Stimulated activated CD8-positive, alpha-beta memory T cell treated with anti-CD3 and anti-CD28 coated beads, Interleukin-4, amount 100 ng/mL, for 1 hour (primary cell): ENCODE measurements at places on chromosomes 4 and X.

DNA sequence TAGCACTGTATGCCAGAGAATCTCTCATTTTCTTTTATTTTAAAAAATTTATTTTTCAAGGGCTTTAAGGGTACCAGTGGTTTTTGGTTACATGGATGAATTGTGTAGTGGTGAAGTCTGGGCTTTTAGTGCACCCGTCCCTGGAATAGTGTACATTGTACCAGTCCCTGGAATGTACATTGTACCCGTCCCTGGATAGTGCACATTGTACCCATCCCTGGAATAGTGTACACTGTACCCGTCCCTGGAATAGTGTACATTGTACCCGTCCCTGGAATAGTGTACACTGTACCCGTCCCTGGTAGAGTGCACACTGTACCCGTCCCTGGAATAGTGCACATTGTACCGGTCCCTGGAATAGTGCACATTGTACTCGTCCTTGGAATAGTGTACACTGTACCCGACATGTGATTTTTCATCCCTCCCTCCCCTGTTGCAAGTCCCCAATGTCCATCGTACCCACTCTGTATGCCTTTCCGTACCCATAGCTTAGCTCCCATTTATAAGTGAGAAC, 56.1 kb upstream of the HELT start:
- no peak for DNase-seq

- no peak for DNase-seq
Observed at GRCh38 chrX:111445485-111445884, 33.5 kb upstream of the DCX start.

GRCh38 chrX:8432396-8432795, 32.2 kb upstream of the VCX3B start:
- DNase-seq = no peak

DNA sequence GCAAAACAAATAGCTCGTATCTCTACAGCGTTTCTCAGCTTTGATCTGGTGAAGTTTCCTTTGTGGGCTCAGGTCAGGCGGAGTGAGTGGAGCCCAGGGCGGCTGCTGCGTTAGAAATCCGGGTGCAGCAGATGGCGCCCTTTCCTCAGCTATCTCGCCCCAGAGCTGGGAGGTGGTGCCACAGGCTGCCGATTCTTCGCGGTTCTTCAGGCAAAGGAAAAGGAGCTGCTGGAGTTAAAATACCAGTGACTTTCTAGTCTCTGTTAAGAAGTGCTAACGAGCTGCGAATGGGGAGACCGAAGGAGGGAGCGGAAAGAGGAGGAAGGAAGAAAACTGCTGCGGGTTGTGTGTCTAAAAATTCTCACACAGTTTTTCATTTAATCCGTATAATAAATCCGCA, 114.6 kb downstream of the CPE start:
- peak; percentile 6 for DNase-seq

GRCh38 chr4:1599026-1599481, 85.1 kb downstream of the FAM53A start:
- DNase-seq = no peak

DNA sequence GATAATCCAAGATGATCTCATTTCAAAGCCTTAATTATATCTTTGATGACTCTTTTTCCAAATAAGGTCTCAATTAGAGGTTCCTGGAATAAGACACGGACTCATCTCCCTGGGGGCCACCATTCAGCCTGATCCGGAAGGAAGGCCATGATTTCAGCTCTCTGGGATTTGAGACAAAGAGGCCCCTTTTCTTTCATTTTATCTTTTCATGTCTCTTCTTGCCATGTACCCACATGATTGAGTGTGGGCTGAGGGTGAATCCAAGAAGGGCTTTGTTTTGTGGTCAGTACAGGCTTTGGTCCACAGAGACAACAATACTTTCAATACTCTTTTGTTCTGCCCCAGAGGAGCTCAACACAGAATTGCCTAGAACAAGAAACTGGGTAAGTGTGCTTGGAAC, 261.2 kb downstream of the TRIML1 start:
- DNase-seq = no peak

DNA sequence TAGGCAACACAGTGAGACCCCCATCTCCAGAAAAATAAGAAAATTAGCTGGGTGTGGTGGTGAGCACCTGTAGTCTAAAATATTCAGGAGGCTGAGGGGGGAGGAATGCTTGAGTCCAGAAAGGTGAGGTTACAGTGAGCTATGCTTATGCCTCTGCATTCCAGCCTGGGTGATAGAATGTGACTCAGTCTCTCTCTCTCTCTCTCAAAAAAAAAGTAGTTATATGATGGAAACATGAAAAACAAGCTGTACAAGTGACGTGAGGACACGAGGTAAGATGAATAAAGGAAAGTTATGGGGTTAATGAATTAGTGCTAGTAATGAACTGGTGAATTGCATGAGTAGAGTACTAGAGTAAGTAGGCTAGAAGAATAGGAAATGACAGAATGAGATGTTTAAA, 21.8 kb upstream of the CAMK2D start:
- no peak for DNase-seq

DNA sequence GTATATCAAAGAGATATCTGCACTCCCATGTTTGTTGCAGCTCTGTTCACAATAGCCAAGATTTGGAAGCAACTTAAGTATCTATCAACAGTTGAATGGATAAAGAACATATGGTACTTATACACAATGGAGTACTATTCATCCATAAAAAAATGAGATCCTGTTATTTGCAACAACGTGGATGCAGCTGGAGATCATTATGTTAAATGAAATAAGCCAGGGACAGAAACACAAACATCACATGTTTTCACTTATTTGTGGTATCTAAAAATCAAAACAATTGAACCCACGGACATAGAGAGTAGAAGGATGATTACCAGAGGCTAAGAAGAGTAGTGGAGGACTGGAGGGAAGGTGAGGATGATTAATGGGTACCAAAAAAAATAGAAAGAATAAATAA, 14.2 kb downstream of the IQCM start:
- DNase-seq = no peak

GRCh38 chr4:98338761-98339438, 77.7 kb downstream of the RAP1GDS1 start:
- DNase-seq = no peak

- no peak for DNase-seq
Observed at GRCh38 chrX:50704360-50704759, 109.6 kb downstream of the SHROOM4 start.

DNA sequence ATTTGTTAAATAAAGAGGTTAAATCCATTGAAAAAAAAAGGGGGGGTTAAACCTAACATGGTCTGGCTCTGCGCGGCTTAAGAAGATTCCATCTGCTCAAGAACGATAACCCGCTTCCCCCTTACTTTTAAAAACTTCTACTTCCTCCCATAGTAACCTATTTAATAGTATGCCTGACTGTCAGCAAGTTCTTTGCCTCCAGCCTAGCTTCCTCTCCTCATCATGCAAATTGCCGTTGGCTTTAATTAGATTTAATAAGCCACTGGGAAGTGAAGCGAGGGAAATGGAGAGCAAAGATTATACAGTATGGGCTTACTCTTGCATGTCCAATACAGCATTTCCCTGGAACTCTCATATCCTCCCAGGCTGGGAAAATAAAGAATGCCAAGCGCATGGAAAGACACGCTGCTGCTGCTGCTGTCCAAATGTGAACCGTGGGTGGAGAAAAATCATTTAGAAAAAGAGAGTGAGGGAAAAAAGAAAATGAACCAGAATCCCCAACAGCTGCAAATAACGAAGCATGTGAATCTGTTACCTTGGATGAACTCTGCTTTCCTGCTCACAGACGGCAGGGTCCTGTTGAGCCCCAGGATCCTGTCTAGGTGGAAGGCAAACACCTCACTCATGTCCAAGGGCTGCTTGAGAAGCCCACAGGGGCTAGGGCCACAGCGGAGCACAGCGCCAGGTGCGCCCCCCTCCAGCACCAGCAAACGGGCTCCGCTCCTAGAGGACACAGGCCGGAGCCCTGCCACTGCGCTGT, 2.7 kb downstream of the GASK1B start:
- no peak for DNase-seq

- DNase-seq = no peak
Observed at GRCh38 chr4:94741304-94741703, 16.5 kb upstream of the BMPR1B start.

DNA sequence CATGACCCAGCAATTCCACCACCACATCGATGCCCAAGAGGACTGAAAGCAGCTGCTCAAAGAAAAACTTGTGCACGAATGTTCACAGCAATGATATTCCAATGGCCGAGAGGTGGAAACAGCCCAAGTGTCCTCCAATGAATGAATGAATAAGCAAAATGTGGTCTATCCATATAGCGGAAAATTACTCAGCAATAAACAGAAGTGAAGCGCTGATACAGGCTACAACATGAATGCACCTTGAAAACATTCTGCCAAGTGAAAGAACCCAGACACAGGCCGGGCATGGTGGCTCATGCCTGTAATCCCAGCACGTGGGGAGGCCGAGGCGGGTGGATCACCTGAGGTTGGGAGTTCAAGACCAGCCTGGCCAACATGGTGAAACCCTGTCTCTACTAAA, 5.2 kb upstream of the SLC2A9 start:
- no peak for DNase-seq

DNA sequence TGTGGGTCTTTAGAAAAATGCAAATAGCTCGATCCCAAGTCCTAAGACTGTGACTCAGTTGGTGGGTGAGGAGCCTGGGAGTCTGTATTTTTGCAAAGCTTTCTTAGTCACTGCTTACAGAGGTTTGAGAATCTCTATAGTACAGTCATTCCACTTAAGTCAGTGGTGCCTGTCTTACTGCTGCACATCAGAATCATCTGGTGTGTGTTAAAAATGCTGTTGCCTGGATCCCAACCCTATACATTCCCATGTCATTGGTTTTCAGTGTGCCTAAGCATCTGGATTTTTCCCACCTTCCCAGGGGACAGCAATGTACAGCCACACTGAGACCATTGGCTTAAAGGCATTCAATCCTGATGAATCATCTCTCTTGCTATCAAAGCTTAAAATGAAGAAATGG, 21.0 kb upstream of the GEMIN8 start:
- no peak for DNase-seq

GRCh38 chrX:136711147-136711546, 63.2 kb downstream of the CD40LG start:
- DNase-seq = no peak

- DNase-seq = no peak
Observed at GRCh38 chr4:8155048-8155447, 3.6 kb downstream of the ABLIM2 start.

DNA sequence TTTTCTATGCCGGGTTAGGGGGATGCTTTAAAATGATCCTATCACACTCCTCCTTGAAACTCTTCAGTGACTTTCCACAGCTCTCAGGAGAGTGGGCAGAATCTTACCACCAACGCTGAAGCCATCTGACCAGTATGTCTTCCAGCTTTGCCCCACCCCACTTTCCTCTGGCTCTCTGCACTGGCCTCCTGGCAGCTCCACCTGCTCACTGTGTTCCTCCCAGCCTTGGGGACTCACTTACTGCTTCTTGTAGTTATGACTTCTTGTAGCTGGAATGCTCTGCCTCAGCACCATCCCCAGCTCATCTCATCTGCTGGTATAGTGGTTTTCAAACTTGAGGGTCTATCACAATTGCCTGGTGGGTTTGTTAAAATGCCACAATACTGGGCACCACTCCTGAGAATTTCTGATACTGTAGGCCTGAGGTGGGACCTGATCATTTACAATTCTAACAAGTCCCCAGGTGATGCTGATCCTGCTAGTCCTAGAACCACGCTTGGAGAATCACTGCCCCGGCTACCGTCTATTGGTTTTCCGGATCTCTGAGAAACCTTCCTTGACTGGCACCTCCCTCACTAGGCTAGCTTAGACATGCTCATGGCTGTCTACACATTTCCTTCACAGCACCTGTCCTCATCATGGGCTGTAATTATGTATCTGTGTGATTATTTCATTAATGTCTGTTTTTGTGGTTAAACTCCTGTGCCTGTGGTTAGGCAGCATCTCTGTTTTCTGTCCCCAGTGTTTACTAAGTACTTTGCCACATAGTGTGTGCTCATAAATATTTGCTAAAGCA, 152.2 kb downstream of the MGST2 start:
- no peak for DNase-seq

GRCh38 chr4:169662206-169662605, 41.8 kb downstream of the CLCN3 start:
- DNase-seq = no peak

DNA sequence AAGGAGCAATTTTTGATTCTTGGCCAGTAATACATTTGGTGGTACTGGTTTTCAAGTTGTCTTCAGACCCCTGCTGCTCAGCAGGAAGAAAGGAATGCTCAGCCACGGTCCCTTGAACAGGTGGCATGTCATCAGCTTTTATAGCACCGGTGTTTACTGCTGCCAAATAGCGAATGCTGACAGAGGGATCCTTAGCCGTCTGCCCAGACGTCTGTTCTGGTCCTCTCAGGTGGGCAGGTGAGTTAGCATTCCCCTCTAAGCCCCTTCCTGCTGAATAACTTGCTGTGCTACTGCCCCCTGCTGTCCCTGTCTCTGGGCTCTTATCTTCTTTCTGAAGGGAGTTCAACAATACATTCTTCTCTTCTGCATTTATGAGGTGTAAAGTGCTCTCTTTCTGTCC, 28.4 kb downstream of the BOD1L1 start:
- DNase-seq = no peak

DNA sequence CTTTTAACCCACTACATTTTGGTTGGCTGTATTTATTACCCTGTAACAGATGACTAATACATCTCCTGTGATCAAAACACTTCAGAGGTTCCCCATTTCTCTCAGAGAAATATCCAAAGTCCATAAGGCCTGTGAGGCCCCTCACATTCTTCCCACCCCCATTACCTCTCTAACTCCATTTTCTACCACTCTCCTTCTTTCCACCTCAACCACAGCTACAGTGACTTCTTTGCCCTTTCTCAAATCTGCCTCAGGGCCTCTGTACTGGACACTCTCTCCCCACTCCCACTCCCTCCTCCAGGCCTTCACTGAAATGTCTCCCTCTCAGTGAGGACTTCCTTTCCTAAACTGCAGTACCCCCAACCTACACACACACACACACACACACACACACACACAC, 8.4 kb upstream of the TMEM144 start:
- DNase-seq = no peak

GRCh38 chrX:68304602-68305001, 128.7 kb downstream of the OPHN1 start:
- no peak for DNase-seq

DNA sequence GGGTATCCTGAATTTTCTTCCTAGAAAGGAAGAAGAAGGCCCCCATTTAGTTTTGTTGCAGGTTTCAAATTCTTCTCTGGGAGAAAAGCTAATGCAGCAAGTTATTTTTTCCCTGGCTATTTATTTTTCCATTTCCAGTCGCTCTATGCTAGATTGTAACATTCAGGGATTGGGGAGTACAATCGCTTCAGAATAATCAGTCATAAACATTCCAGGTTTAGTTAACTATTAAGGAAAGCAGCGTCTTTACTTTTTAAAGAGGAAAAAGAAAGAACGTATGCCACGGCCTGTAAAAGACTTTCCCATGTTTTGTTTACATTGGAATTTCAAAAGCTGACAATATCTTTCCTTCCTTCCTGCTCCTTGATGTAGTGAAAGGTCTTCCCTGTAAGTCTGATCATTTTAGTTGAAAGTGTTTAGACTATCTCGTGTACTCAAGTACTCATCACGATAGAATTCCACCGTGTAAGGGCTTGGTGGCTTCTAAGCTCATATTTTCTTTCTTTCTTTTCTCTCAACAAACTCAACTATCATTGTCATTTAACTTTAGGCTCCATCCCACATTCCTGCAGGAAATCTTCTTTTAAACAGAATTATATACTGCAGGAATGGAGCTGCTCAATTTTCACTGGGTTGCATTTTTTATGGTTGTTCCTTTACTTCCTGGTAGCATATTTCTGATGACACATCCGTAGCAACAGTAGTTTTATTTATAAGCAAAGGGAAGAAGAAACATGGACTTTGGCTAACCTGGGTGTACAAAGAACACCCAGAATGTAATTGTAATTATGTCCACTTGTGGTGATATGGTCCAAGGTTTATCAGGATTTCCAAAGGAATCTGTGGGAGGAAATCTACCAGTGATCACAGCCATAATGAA, 213.1 kb upstream of the FAT1 start:
- no peak for DNase-seq
